ENCODE measurements at places on chromosomes 6 and 20.

- no peak for DNase-seq
Measured at GRCh38 chr6:160883999-160884398, 107.6 kb upstream of the MAP3K4 start.

- DNase-seq: no peak
Measured at GRCh38 chr6:134984821-134985220, 34.9 kb upstream of the ALDH8A1 start.

DNA sequence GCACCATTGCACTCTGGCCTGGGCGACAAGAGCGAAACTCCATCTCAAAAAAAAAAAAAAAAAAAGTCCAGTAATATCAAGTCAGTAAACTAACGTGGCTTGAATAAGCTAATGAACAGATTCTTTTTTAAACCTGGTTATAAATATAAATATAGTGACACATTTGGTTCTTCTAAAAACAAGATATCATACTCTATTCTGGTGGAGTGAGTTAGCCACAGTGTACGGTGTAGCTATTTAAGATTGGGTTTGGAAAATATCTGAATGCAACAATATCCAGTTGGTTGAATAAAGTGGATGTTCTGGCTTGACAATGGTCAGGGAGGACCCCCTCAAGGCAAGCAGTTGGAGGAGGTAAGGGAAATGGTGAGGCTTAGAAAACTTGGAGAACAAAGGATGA is 5.9 kb upstream of the DEK start:
- DNase-seq: no peak

DNA sequence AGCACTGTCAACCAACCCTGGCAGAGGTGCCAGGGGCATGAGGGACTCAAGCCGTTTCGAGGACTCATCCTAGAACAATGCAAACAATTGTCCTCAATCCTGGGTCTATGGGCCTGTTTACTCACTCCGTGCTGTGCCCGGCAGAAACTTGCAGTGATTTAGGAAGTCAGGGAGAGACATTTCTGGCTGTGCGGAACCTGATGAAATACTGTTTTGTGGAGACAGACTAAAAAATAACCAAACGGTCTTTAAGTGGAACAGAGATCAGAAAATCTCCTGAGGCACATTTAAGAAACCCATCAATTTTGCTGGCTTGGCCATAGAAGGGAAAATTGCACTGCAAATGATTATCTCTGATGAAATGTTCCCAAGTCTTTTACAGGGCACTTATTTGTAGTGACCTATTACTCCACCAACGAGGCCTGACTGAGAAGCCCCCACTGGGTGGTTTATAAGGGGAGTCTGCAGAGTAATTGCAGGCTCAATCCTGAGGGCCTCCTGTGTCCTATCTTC is 79.8 kb upstream of the KCNK16 start:
- no peak for DNase-seq

GRCh38 chr20:62642666-62643520 is 590 bp downstream of the SLCO4A1 start:
- DNase-seq: no peak

DNA sequence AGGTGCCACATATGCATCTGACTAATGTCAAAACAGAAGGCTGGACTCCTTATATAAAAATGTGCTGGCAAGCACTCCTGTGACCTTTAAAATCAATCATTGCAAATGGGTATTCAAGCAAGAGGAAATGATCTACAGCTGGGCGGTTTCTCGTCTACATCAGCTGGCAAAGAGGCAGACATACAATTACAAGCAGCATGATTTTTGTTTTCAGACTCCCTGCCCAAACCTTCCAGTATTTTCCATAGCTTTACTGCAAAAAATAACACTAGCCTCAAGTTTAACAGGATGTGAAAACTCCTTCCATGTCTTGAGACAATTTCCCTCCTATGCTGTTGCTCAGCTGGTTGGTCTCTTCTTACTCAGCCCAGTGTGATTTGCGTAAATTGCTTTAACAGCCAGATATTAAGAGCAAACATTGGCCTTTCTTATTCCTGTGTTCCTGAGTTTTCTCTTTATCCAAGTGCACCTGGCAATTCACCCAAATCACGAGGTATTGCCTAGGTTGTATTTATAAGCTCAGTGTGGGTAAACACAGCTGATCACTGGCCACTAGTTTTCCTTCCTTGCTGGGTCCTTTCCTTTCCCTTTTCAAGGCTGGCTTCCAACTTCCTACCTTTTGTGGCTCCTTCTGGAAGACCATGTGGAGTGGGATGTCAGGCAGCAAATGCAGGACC is 130.4 kb downstream of the MOXD1 start:
- no peak for DNase-seq

All from NCI-H526 treated with DMSO at 0.1 percent for 48 hours (cell line).